ENCODE measurements at places on chromosomes 6 and 20.
A peak's percentile ranks its signal among the peaks of the same experiment; 100 is the strongest.

DNA sequence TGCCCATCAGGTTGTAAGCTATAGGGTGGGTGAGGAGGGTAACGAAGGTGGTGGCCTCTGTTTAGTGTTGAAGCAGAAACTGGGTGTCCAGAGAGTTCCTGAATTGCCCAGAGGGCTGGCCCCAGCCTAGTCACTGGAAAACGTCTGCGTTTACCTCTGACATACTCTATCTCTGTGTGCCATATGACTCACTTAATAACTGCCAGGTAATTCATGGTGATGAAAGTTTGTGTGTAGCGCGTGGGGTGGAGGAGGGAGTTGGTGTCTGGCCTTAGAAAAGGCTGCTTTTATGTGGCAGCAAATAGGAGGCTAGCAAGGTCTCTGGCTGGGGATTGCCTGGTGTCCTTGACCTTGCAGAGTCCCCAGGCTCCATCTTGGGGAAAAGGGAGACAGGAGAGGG is 47.3 kb downstream of the SLC35D3 start:
- no peak for DNase-seq

- DNase-seq, result no peak
These were observed 16.5 kb upstream of the NNAT start for GRCh38 chr20:37504404-37505096.

DNA sequence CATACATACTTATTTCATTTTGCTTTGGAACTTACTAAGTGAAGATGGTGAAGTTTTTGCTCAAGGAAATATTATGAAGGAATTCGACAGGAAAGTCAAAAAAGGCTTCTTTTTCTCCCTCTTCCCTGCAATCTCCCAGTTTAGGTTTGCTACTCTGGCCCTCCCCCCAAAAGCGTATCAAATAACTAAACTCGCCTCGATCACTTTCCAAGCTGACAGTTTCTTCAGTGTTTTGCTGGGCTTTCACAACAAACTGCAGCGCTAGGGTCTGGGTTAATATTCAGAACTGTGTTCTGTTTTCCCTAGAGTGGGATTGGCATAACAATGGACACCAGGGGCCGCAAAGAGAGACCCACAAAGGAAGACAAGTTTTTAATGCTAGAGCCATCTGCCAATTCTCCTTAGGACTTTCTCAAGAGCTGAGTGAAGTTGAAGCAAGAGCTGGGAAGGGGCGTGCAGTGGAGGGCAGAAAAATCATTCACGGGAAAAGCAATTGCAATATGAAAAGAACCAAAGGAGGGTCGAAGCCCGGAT is 57.8 kb downstream of the ATP9A start:
- no peak for DNase-seq

GRCh38 chr6:74860456-74860855 is 345.4 kb downstream of the COL12A1 start:
- DNase-seq, result no peak

DNA sequence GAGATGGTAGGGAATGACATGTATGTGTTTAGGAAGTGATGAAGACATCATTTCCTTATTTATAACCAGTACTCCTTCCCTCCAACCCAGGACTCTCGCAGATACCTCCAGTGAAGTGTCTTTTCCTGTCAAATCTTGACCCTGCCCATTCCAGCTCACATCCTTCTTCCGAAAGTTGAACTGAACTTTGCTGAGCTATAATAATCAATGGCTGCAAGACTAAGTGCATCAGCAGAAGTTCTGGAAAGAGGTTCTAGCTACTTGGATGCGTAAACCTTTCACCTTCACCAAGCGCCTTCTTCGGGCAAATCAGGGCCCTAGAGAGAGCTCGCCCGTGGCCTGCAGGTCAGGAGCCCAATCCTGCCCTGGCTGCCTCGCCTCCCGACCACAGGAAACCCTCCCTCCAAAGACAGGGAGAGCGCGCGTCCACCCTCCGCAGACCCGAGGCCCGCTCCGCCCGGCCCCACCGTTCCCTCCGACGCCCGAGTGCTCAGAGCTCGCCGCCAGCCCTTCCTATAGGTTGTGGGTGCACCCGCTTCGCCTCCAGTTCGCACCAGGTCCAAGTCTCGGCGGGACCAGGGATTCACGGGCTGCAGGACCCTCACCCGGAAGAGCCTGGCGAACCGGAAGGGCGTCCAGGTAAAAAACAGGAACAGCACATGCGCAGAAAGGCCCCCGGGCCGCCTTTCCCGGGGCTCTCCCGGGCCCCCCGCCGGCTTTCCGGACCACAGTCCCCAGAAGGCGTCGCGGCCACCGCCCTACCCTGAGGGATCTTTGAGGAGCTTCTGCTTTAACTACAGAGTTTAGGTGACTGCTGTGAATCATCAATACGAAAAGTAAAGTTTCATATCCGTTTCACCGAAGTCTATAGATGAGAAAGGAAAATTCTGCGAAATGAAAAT is at the start of gene ZNF334:
TSS of gene ZNF334 (minus strand) at position 617 of the 902 bp plus-strand sequence. CDS start 1,457 bp downstream, outside the sequence.
- no peak for DNase-seq

DNA sequence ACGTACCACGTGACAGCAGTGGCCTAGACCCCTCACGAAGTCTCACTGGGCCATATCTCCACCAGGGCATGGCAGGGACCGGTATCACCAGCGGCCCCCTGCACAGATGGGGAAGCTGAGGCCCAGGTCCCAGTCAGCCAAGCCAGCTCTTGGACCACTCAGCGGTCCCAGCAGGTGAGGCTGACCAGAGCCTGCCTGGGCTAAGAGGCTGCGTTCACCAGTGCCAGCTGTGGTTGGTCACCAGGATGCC is 2.6 kb upstream of the MRGBP start:
- no peak for DNase-seq

DNA sequence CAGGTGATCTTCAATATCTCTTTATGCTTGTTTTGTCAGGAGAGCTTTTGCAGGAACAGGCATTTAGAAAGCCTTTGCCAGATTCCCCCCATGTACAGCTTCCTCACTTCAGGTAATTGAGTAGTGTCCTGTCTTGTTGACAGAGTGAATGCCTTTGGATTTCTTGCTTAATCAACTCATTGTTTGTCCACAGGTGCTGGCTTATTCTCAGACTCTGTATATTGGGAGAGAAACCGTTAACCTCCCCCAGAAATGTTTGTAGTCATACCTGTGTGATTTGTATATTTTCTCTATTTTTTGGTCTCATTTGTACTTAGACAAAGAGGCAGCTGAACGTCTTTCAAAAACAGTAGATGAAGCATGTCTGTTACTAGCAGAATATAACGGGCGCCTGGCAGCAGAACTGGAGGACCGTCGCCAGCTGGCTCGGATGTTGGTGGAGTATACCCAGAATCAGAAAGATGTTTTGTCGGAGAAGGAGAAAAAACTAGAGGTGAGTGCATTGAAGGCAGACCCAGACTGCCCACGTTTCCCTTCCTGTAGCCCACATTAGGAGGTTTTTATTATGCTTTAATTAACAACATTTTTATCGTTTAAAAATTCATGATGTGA is 32.3 kb downstream of the RPRD1B start:
- no peak for DNase-seq

- no peak for DNase-seq
These were observed at the start of gene LRRN4 for GRCh38 chr20:6053776-6054688. TSS of gene LRRN4 (minus strand) at chr20:6054060. CDS start at chr20:6052799, 1,261 bp downstream.

DNA sequence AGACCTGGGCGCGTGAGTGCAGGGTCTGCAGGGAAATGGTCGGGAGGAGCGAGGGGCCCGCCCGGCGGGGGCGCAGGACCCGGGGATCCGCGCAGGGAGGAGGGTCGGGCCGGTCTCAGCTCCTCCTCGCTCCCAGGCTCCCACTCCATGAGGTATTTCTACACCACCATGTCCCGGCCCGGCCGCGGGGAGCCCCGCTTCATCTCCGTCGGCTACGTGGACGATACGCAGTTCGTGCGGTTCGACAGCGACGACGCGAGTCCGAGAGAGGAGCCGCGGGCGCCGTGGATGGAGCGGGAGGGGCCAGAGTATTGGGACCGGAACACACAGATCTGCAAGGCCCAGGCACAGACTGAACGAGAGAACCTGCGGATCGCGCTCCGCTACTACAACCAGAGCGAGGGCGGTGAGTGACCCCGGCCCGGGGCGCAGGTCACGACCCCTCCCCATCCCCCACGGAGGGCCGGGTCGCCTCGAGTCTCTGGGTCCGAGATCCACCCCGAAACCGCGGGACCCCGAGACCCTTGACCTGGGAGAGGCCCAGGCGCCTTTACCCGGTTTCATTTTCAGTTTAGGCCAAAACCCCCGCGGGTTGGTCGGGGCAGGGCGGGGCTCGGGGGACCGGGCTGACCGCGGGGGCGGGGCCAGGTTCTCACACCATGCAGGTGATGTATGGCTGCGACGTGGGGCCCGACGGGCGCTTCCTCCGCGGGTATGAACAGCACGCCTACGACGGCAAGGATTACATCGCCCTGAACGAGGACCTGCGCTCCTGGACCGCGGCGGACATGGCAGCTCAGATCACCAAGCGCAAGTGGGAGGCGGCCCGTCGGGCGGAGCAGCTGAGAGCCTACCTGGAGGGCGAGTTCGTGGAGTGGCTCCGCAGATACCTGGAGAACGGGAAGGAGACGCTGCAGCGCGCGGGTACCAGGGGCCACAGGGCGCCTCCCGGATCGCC is 54.2 kb upstream of the HLA-A start:
- DNase-seq, result peak; percentile 62

GRCh38 chr6:88919032-88919431 is 44.4 kb downstream of the RNGTT start:
- DNase-seq, result no peak

- no peak for DNase-seq
These were observed 55.4 kb upstream of the MOXD1 start for GRCh38 chr6:132456700-132457143.
